Stimulated activated CD8-positive, alpha-beta memory T cell treated with anti-CD3 and anti-CD28 coated beads, Interleukin-7, amount 100 ng/mL, for 1 hour (primary cell): ENCODE measurements at places on chromosomes 1 and 21.
A peak's percentile ranks its signal among the peaks of the same experiment; 100 is the strongest.

- no peak for DNase-seq
Observed at GRCh38 chr1:4963251-4963650, 308.8 kb downstream of the AJAP1 start.

- DNase-seq, result no peak
Observed at GRCh38 chr1:33460947-33461629, 11.4 kb upstream of the ZSCAN20 start.

DNA sequence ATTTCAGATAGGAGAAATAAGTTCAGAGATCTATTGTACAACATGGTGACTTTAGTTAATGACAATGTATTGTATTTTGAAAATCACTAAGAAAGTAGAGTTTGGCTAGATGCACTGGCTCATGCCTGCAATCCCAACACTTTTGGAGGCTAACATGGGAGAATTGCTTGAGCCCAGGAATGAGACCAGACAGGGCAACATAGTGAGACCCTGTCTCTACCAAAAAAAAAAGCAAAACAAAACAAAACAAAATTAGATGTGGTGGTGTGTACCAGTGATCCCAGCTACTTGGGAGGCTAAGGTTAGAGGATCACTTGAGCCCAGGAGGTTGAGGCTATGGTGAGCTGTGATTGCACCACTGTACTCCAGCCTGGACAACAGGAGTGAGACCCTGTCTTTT, 27.2 kb downstream of the IVNS1ABP start:
- no peak for DNase-seq

DNA sequence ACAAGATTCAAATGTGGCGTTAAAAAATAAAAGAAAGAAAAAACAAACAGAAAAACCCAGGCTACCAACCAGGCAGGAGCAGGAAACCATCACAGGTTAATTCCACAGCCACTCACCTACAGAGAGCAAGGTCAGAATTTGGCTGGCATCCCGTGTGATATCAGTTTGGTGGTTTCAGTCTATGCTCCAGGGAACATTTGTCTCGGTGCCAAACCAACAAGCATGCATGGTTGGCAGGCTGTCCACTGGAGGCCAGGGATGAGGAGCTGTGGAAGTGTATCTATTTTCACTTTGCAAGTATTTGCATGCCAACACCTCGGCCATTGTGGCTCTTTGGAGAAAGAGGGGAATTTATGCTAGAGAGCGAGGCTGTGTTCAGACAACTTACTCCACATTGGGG, 53.1 kb upstream of the PROX1 start:
- no peak for DNase-seq

GRCh38 chr1:47582891-47583608, 145.2 kb downstream of the FOXD2 start:
- DNase-seq, result no peak

- peak; percentile 19 for DNase-seq
Observed at GRCh38 chr1:29120947-29121485, 2.7 kb downstream of the TMEM200B start.

- DNase-seq, result no peak
Observed at GRCh38 chr1:15176120-15176519, 22.6 kb downstream of the TMEM51 start.

DNA sequence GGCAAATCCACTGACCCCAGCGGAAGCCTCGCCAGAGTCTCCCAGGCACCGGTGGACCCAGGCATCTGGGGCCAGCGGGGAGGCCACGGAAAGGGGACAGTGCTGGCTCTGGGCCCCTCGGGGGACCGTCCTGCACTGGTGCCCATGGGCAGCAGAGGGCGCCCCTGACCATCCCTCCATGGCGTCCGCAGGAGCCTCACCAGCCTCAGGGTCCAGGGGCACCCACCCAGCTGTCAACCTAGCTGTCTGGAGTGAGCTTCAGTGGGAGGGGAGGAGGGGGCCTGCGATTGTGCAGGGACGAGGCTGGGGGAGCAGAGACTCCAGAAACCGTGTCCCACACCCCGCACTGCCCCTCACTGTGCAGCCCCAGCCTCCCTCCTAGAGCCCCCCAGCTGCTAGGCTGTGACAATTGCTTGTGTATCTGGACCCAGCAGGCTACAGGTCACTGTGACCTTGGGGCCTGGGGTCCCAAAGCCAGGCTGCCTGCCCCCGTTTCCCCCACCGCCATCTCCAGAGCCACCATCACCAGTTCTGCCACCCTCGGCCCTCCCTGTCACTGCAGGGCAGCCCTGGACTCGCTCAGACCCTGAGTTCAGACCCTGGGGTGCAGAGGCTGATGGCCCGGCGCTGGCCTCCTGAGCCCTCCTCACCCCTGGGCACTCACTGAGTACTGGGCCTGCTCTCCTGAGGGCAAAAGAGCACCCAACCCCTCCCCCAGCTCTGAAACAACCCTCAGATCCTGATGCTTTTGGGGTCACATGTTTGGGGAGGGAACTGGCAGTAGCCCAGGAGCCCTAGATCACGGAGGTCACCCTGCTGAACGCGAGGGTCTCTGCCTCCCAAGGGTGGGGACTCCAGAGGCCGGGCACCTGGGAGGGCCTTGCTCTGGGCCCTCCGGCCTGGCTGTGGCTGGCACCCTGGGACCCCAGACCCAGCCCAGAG, 10.6 kb upstream of the COL6A1 start:
- DNase-seq, result peak; percentile 35

DNA sequence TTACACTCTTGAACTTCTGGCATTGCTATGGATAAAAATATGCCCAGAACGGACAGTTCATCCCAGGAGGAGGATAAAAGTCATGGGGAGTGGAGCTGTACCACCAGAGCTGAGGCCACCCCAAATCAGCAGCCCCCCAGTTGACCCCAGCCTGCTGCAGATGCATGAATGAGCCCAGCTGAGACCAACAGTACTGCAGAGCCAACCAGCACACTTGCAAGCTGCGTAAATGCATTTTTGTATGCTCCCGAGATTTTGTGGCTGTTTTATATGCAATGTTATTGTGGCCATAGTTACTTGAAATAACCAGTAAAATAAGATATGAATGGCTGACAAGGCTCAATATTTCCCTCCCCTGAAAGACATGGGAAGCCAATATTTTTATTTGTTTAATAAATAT, 264.6 kb downstream of the DUSP10 start:
- DNase-seq, result no peak

GRCh38 chr1:17372955-17373354, 959 bp downstream of the PADI6 start:
- DNase-seq, result no peak

DNA sequence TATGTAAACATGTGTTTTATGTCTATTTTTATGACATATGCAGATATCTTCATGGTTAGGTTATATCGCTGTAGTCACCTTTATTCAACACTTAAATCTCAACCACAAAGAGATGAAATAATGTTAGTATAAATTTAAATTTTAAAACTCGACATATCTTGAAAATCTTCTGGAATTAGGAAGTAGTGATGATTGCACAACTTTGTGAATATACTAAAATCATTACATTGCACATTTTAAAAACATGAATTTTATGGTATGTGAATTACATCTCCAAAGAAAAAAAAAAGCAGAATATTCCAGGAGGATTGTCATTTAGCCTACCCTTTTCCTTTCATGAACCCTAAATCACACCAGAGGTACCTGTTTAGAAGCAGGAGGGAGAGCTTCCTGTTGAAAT, 39.4 kb upstream of the CACYBP start:
- DNase-seq, result no peak

DNA sequence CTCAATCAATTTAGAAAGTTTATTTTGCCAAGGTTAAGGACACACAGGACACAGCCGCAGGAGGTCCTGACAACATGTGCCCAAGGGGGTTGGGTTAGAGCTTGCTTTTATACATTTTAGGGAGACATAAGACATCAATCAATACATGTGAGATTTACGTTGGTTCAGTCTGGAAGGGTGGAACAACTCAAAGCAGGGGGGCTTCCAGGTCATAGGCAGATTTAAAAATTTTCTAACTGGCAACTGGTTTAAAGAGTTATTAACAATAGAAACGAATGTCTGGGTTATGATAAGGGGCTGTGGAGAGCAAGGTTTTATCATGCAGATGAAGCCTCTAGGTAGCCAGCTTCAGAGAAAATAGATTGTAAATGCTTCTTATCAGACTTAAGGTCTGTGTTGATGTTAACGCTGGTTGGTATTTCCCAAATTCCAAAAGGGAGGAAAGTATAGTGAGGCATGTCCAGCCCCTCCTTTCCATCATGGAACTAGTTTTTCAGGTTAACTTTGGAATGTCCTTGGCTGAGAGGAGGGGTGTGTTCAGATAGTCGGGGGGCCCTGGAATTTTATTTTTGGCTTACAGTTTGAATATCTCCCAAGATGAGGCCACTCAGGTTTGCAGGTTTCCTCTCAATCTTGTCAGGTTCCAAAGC, 31.0 kb upstream of the TGFBR3 start:
- DNase-seq, result no peak

DNA sequence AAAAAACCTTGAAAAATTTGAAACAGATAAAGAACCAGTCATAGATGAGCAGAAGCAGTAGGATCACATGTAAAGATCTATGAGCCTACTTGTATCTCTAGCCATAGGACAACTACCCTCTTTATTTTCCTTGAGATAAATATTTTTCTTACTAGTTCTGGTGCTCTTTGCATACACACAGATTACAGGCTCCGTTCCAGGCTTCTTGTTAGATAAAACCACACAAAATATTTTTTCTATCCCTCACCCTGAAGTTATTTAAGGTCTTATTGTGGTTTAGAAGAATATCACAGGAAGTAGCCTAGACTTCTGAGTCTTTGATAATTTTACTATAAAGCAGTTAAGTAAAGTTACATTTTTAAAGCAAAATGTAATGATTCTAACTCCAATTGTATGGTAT, 512.2 kb downstream of the NEGR1 start:
- no peak for DNase-seq

- no peak for DNase-seq
Observed at GRCh38 chr1:24216276-24217074, 29.4 kb upstream of the IFNLR1 start.

DNA sequence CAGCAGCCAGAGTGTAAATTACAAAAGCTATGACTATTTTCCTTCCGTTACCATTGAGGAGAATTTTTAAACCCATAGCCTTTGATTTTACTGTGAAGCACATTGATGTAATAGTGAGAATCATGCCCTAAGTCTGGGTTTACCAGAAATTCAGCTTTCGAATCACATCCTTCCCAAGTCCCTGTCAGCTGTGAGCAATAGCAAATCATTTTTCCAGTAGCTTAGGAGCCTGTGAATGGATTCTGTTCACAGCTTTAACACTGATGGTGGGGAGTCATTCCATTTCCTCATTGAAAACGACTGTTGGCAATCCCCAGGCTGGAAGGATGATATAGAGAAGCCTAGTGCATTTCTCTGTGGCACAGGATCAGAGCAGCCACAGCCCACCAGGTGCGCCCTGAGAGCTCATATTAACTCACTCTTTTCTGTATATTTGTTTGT, 82.2 kb upstream of the C1orf105 start:
- DNase-seq, result no peak

DNA sequence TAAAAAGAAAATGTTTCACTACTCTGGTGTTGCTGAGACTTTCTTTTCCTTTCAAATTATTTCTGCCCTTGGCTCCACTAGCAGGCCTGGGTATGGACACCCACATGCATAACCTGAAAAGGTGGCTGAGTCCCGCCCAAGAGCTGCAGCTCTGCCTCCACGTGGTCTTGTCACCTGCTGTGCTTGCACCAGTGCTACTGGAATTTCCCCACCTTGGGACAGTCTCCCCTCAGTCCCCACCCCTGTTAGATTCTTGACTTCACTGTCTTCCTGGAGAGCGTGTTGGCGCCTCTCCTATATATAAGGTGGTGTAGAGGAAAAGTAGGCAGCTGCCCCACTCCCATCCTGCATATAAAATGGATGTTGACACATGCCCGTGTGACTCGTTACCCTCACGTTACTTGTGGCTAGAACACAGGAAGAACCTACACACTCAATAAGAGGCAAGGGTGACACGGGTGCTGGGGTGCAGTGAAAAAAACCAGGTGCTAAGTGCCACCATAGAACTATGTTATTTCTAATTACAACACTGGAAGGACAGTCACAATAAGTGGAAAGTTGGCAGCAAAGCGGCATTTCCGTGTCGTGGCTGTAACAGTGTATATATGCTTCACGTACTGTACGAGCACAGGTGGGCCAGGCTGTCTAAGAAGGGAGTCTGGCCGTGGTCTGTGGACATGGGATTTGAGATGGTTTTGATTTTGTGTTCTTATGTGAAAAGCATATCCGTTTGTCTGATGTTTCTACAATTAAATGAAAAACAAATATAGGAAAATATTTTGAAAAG, 61.0 kb downstream of the POFUT2 start:
- DNase-seq, result no peak

GRCh38 chr1:112518186-112518585, 9.4 kb downstream of the WNT2B start:
- DNase-seq, result no peak

- DNase-seq, result no peak
Observed at GRCh38 chr1:26023826-26024225, 2.3 kb downstream of the EXTL1 start.

- DNase-seq, result no peak
Observed at GRCh38 chr1:90705956-90706355, 11.1 kb downstream of the BARHL2 start.

GRCh38 chr1:231707407-231707806, 80.8 kb downstream of the DISC1 start:
- DNase-seq, result no peak

DNA sequence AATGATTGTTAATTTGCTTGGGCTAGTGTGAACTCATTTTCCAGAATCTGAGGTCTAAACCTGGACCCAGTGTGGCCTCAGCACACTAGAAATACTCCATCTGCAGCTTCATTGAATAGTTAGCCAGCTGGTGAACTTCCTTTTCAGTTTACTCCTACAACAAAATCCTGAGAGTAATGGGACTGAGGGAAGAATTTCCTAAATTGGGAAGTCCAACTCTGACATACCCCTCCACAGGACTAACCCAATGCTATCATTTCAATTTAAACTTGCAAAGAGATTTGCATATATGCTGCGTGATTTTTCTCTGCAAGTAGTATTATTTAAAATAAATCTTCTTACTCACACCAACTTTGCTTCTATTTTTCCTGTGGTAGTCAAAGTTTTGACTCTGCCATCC, 27.8 kb upstream of the PIGC start:
- no peak for DNase-seq

- no peak for DNase-seq
Observed at GRCh38 chr1:45394342-45394741, 54.1 kb upstream of the MUTYH start.

DNA sequence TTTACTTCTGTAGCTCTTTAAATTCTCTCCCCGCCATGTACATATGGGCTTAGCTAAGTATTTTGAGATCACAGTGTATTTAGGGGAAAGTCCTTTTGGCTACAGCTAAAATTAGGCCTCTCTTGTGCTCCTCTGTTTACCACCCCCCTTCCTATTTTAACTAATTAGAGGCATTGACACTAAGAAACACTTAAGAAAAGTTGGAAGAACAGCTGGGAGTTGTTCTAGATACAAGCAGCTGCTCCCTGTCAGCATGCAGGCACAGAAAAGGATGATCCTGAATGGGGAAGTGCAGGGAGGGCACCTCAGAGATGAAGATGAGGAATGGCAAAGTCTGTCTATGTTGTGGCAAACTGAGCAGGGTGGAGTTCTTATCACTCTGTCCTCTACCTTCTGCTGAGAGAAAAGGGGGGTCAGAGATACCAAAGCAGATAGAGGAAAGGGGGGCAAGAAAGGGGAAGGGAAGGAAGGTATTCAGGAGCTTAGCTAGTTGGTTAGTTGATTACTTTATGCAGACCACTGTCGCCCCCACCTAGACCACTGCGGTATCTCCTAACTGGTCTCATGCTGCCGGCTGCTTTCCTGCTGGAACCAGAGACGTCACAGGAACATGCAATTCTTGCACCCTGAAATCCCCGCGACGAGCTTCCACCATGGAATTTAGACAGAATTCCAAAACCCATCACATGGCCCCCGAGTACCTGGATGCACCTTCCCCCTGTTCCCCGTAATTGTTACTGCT, 82.4 kb upstream of the HOOK1 start:
- no peak for DNase-seq
